GM23248 (cell line): ENCODE measurements at places on chromosomes 16 and 17. TPM values are rescaled to one million over a fixed set of nuclear protein-coding genes. Genes with fewer than 3 reads are reported as not detected.

Gene ADAD2
- total RNA-seq = not detected in 2 replicates

Gene TSPOAP1
- total RNA-seq = under 0.01 and 0.76 TPM in 2 replicates

Gene REXO5
- 7.0 and 11.0 TPM in 2 replicates for total RNA-seq

Gene HAP1
- total RNA-seq = not detected in 2 replicates

Gene ETV4
- total RNA-seq = 2.1 and 3.5 TPM in 2 replicates

Gene RAPGEFL1
- total RNA-seq = 0.51 and 0.76 TPM in 2 replicates

Gene CSH1
- total RNA-seq = not detected in 2 replicates

Gene HS3ST4
- not detected in 2 replicates for total RNA-seq

Gene CCDC200
- total RNA-seq = not detected in 2 replicates

Gene FGF11
- not detected in 2 replicates for total RNA-seq

Gene HSD11B2
- not detected in 2 replicates for total RNA-seq

Gene PPP1R27
- total RNA-seq = not detected in 2 replicates

Gene CCL17
- not detected in 2 replicates for total RNA-seq

Gene DBNDD1
- total RNA-seq = 2.0 and 3.1 TPM in 2 replicates

Gene CDR2L
- total RNA-seq = 23.9 and 31.4 TPM in 2 replicates

GRCh38 chr16:6864244-6864643 is 468.4 kb upstream of the RBFOX1 start:
- H3K4me3 ChIP-seq = no peak overlapping the region
- H3K27me3 ChIP-seq = no peaks in the 10 kb centered on the region
- H3K4me1 ChIP-seq = no peaks in the 10 kb centered on the region
- DNase-seq = no peak

- H3K27me3 ChIP-seq = no peaks in the 10 kb centered on the region
- no peaks in the 10 kb centered on the region for H3K4me1 ChIP-seq
- H3K36me3 ChIP-seq = no peaks in the 10 kb centered on the region
- H3K4me3 ChIP-seq = no peak overlapping the region
- no peak for DNase-seq
- no peak overlapping the region for H3K27ac ChIP-seq
These were observed 8.5 kb downstream of the SCGB1C2 start for GRCh38 chr17:145671-146541.

- no peaks in the 10 kb centered on the region for H3K27me3 ChIP-seq
- peak; percentile 100 for DNase-seq
- H3K4me3 ChIP-seq = peak overlapping the region; percentile 81
- H3K27ac ChIP-seq = peak overlapping the region; percentile 100
- H3K36me3 ChIP-seq = peaks cover 3% of the 10 kb centered on the region; the same call in 1 of the 2 replicates
These were observed 1.3 kb upstream of the PER1 start for GRCh38 chr17:8153525-8153956.

GRCh38 chr16:56780646-56781045 is 50.7 kb downstream of the NUP93 start:
- no peaks in the 10 kb centered on the region for H3K27me3 ChIP-seq
- no peak overlapping the region for H3K27ac ChIP-seq
- DNase-seq = no peak
- H3K36me3 ChIP-seq = no peaks in the 10 kb centered on the region

DNA sequence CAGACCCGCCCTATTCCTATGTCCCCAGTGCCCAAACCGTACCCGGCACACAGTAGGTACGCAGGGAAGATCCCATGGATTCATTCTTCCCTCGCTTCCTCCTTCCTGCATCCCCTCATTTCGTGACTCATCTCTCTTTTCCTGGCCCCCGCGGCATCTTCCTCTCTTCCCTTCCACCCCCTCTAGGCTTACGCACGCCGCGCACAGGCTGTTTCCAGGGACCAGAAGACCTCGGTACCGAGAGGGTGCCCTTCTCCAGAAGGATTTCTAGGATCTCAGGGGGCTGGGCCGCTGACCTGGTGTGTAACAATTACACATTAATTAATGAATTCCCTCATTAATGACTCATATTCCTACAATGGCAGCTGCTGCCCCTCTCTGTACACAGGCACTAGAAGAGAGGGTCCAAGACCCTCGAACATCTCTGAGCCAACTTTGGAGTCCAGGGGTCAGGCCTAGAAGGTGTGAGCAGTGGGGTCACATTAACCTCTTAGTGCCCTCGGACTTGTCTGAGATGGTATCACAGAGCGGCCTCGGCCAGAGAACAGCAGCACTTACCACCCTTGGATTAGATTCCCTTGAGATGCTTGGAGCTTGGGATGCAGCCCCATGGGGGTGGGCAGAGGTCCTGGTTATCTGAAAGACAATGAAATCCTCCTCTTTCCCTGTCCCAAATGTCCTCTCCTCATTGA is 16.8 kb upstream of the PLLP start:
- no peaks in the 10 kb centered on the region for H3K36me3 ChIP-seq
- peak overlapping the region; percentile 5; the same call in 1 of the 2 replicates for H3K4me3 ChIP-seq
- DNase-seq = no peak

DNA sequence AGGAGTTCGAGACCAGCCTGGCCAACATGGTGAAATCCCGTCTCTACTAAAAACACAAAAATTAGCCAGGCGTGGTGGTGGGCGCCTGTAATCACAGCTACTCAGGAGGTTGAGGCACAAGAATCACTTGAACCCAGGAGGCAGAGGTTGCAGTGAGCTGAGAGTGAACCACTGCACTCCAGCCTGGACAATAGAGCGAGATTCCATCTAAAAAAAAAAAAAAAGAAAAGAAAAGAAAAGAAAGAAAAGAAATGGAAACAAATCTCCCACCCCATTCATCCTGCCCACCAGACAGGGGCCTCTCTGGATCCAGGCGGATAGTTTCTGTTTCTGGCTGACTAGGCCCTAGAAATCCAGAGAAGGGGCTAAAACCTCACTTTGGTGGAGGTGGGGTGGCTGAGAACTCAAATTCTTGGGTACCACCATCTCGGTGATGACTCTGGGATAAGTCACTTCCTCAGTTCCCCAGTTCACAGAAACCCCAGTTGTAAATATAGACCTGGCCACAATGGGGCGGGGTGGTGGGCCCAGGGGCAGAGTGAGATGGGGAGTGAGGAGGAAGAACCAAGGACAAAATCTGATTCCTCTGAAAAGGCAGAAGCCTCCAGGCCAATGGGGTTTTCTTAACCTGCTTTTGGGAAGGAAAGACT is 22.2 kb downstream of the SOCS1 start:
- no peak overlapping the region for H3K4me3 ChIP-seq
- no peaks in the 10 kb centered on the region for H3K36me3 ChIP-seq
- peaks cover 3% of the 10 kb centered on the region; the same call in 1 of the 2 replicates for H3K4me1 ChIP-seq

GRCh38 chr16:47463771-47464624 is 2.9 kb downstream of the PHKB start:
- H3K4me3 ChIP-seq = no peak overlapping the region
- no peaks in the 10 kb centered on the region for H3K36me3 ChIP-seq
- peaks cover 25% of the 10 kb centered on the region; the same call in 1 of the 2 replicates for H3K4me1 ChIP-seq
- no peak overlapping the region for H3K27ac ChIP-seq
- DNase-seq = no peak
- H3K27me3 ChIP-seq = no peaks in the 10 kb centered on the region

DNA sequence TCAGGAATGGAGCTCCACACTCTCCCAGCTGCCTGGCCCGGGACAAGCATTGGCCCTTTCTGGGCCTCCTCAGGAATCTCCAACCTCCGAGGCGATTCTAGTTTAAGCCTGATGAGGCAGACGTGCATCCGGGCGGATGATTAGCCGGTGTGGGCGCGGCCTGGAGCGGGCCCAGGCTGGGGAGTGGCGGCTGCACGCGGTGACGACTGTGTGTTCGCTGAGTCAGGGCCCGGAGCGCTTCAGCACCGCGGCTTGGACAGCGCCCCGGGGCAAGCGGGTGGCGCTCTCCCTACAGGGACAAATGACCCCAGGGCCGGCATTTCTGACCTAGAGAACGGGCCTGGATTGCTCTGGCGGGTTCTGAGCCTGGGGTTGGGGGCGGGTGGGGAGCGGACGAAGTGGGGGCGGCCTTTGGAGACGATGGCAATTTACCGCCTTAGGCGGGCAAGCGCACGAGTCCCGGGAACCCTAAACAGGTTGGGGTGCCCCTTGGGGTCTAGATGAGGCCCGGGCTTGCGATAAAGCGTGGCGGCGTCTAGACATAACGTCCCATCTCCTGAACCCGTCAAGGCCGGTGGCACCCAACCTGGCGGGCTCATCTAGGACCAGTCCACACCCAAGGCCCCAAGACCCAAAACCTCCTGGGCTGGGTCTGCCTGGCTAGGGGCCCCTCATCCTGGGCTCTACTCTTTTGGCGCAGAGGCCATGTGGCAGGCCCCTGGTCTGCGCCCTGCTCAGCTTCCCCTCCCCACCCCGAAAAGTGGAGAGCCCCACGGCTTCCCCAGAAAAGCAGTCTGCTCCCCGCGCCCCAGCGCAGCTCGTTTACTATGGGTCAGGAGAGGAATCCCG is 22.3 kb upstream of the ZNHIT3 start:
- no peaks in the 10 kb centered on the region for H3K36me3 ChIP-seq
- no peak overlapping the region for H3K27ac ChIP-seq
- H3K4me3 ChIP-seq = no peak overlapping the region
- peaks cover 10% of the 10 kb centered on the region; the same call in 1 of the 2 replicates for H3K27me3 ChIP-seq
- peak; percentile 95 for DNase-seq

DNA sequence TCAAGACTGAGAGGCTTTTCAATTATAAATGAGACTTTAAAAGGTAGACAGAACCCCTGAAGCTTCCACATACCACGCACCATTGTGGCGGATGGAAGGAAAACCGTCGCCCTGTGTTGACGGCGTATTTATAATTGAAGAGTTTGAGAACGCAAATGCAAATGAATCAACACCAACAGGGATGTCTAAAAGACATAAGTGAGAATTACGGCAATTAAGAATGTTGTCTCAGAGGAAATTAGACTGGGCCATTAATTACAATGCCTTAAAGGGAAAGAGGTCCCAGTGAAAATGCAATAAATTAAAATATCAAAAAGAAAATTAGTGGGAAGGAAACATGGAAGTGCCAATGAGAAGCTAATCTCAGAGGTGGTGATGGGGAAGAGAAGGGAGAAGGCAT is 148.5 kb upstream of the XYLT1 start:
- H3K4me1 ChIP-seq = no peaks in the 10 kb centered on the region
- no peaks in the 10 kb centered on the region; the same call in 1 of the 2 replicates for H3K27me3 ChIP-seq
- no peak overlapping the region for H3K27ac ChIP-seq
- H3K36me3 ChIP-seq = no peaks in the 10 kb centered on the region
- no peak overlapping the region for H3K4me3 ChIP-seq
- no peak for DNase-seq

- H3K27me3 ChIP-seq = no peaks in the 10 kb centered on the region
- H3K27ac ChIP-seq = no peak overlapping the region
- no peaks in the 10 kb centered on the region for H3K36me3 ChIP-seq
- DNase-seq = no peak
- H3K4me1 ChIP-seq = peaks cover 36% of the 10 kb centered on the region
These were observed 7.6 kb upstream of the SEC14L1 start for GRCh38 chr17:77133087-77133638.

- H3K4me1 ChIP-seq = peaks cover 9% of the 10 kb centered on the region
- no peak for DNase-seq
- H3K4me3 ChIP-seq = no peak overlapping the region
- H3K36me3 ChIP-seq = no peaks in the 10 kb centered on the region; the same call in 1 of the 2 replicates
- no peak overlapping the region for H3K27ac ChIP-seq
- H3K27me3 ChIP-seq = no peaks in the 10 kb centered on the region
These were observed 2.0 kb upstream of the BANP start for GRCh38 chr16:87949071-87949744.

DNA sequence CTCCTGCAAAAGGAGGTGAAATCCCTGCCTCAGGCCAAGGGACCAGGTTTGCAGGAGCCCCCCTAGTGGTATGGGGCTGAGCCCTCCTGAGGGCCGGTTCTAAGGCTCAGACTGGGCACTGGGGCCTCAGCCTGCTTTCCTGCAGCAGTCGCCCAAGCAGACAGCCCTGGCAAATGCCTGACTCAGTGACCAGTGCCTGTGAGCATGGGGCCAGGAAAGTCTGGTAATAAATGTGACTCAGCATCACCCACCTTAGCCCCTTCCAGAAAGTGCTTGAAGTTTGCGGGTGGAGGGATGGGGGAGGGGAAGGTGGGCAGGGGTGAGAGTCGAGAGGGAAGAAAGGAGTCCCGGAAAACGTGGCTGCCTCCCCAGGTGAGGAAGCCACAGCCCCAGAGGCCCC is 2.1 kb downstream of the MC1R start:
- peak overlapping the region; percentile 99 for H3K27ac ChIP-seq
- H3K4me3 ChIP-seq = no peak overlapping the region
- peak; percentile 81 for DNase-seq
- H3K36me3 ChIP-seq = no peaks in the 10 kb centered on the region
- H3K4me1 ChIP-seq = peaks cover 44% of the 10 kb centered on the region

DNA sequence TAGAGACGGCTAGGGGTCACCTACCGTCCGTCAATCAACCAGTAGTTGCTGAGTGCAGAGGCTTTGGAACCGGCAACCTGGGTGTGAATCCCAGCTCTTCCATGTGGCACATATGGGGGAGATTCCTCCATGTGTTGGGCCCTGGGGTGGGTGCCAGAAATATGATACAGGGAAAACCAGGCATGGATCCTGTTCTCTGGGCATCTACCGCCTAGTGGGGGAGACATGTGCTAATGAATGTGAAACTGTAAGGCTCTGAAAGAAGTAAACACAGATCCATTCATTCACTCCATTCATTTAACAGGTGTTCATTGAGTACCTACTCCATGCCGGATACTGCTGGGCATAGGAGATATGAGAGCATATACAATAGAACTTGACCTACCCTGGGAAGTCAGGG is 39.5 kb upstream of the SDK2 start:
- no peaks in the 10 kb centered on the region for H3K27me3 ChIP-seq
- no peaks in the 10 kb centered on the region for H3K36me3 ChIP-seq
- H3K4me1 ChIP-seq = no peaks in the 10 kb centered on the region

DNA sequence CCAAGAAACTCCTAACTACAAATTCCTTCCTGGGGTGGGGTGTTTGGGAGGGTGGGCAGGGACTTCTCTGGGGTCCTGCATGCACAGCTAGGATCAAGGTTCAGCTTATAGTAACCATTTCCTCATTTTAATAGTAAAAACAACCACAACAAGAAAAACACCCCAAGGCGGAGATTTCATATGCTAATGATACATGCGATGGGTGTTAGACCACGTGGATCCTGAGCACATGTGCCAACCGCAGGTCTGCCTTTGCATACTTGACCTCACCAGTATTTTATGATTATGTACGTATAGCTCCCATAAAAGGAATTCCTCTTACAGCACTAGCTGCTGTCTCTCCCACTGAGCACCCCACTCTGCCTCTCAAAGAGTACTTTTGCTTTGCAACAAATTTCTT is 1.9 kb downstream of the KRTAP4-11 start:
- H3K27ac ChIP-seq = no peak overlapping the region
- no peaks in the 10 kb centered on the region for H3K27me3 ChIP-seq
- H3K36me3 ChIP-seq = peaks cover 6% of the 10 kb centered on the region; the same call in 1 of the 2 replicates
- no peak overlapping the region for H3K4me3 ChIP-seq
- DNase-seq = no peak

- H3K27me3 ChIP-seq = no peaks in the 10 kb centered on the region
- peak overlapping the region; percentile 19; the same call in 1 of the 2 replicates for H3K4me3 ChIP-seq
- H3K36me3 ChIP-seq = no peaks in the 10 kb centered on the region
These were observed 13.5 kb downstream of the SDR42E1 start for GRCh38 chr16:81997738-81998137.

- H3K27me3 ChIP-seq = no peaks in the 10 kb centered on the region
- H3K27ac ChIP-seq = no peak overlapping the region
These were observed 154.4 kb downstream of the AXIN2 start for GRCh38 chr17:65407017-65407416.
